Activated T-cell treated with anti-CD3 and anti-CD28 coated beads, Interleukin-2, amount 50 U/mL, for 72 hours (primary cell): ENCODE measurements at places on chromosomes 12 and 14. TPM values are rescaled to one million over a fixed set of nuclear protein-coding genes. Genes with fewer than 3 reads are reported as not detected.

The PAH gene
- not detected for total RNA-seq

The DIO3 gene
- not detected for total RNA-seq

The IPO4 gene
- total RNA-seq, result 30.9 TPM

The GPX2 gene
- total RNA-seq, result not detected

The STON2 gene
- 0.12 TPM for total RNA-seq

The CMA1 gene
- total RNA-seq, result not detected

The CYP27B1 gene
- 14.7 TPM for total RNA-seq

The CISTR gene
- not detected for total RNA-seq

The BATF gene
- total RNA-seq, result 185 TPM

The PRPH gene
- total RNA-seq, result 1.7 TPM
